Small intestine (tissue), 16 donors: ENCODE measurements at places on chromosomes 12 and 14. TPM values are rescaled to one million over a fixed set of nuclear protein-coding genes. Genes with fewer than 3 reads are reported as not detected.

The OTOGL gene
- not detected for polyA plus RNA-seq

DNA sequence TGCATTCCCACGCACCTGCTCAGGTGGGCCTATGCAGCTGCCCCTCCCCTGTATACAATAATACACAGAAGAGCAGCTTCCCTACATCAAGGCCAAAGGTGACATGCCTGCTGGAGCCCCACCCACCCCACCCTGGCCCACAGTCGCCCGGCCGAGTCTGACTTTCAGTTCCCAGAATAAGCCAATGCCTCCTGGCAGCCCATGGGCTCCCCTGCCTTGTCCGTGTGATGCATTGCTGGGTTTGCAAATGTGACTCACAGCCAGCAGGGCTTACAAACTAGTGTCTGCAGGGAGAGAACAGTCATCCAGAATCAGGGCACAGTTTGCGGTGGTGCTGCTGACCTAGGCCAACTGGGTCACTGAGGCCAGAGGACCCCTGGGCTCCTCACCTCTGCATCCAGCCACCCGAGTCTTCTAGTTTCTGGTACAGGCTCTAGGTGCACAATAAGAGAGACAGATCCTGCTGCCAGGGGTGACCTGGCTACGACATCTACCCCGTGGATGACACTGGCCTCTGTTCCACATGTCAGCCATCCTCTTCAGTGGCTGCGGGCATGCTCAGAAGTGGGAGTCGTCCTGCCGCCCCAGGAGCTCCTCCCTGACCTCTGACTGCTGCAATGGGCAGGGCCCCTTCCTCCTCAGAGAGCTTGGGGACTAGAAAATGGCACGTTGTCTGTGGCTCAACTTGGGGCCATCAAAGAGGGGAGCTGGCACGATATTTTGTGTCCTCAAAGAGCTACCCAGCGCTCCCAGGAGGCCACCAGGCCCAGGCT lies 84.5 kb downstream of the CHGA start:
- DNase-seq, result no peak
- H3K4me1 ChIP-seq, result peaks cover 44% of the 10 kb centered on the region
- no peaks in the 10 kb centered on the region for H3K27me3 ChIP-seq
- no peak overlapping the region for H3K4me3 ChIP-seq
- H3K27ac ChIP-seq, result peak overlapping the region; percentile 8
- no peaks in the 10 kb centered on the region for H3K36me3 ChIP-seq

GRCh38 chr12:75711271-75711670 lies 199.9 kb upstream of the KRR1 start:
- H3K27ac ChIP-seq, result no peak overlapping the region
- no peaks in the 10 kb centered on the region for H3K27me3 ChIP-seq
- H3K4me1 ChIP-seq, result no peaks in the 10 kb centered on the region
- H3K36me3 ChIP-seq, result no peaks in the 10 kb centered on the region

DNA sequence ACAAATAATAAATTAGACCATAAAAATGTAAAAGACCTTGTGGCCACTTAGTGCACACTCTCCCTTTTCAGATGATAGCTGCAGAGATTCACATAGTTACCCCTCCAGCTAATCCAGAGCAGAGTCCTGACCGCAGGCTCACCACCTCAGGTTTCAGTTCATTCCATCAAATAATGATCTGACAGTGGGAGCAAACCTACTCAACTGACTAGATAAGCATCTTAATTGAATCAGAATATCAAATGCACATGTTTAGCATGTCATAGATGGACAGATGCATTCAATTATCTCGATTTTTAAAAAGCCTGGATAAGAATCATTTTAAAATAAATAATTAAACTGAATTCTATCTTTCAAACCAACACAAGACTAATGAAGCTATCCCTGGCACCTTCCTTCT lies 242.3 kb upstream of the PDZRN4 start:
- H3K27me3 ChIP-seq, result no peaks in the 10 kb centered on the region
- H3K36me3 ChIP-seq, result no peaks in the 10 kb centered on the region
- H3K4me3 ChIP-seq, result no peak overlapping the region
- DNase-seq, result no peak
- no peaks in the 10 kb centered on the region for H3K4me1 ChIP-seq
- H3K27ac ChIP-seq, result no peak overlapping the region

- H3K27me3 ChIP-seq, result peaks cover 11% of the 10 kb centered on the region
- no peaks in the 10 kb centered on the region for H3K36me3 ChIP-seq
- peaks cover 6% of the 10 kb centered on the region for H3K4me1 ChIP-seq
- DNase-seq, result no peak
- no peak overlapping the region for H3K27ac ChIP-seq
Measured at GRCh38 chr14:88559852-88560251, 3.0 kb upstream of the ZC3H14 start.

GRCh38 chr12:102462386-102462785 lies 18.0 kb downstream of the IGF1 start:
- H3K4me3 ChIP-seq, result no peak overlapping the region
- no peak for DNase-seq
- H3K4me1 ChIP-seq, result no peaks in the 10 kb centered on the region
- H3K36me3 ChIP-seq, result no peaks in the 10 kb centered on the region
- no peak overlapping the region for H3K27ac ChIP-seq
- H3K27me3 ChIP-seq, result no peaks in the 10 kb centered on the region

- no peaks in the 10 kb centered on the region for H3K36me3 ChIP-seq
- no peaks in the 10 kb centered on the region for H3K4me1 ChIP-seq
- no peak overlapping the region for H3K27ac ChIP-seq
- no peak for DNase-seq
- peaks cover 2% of the 10 kb centered on the region for H3K27me3 ChIP-seq
- no peak overlapping the region for H3K4me3 ChIP-seq
Measured at GRCh38 chr12:10558789-10559188, 53.1 kb downstream of the EIF2S3B start.
